D721Med (cell line): ENCODE measurements at places on chromosomes 3 and 15.

DNA sequence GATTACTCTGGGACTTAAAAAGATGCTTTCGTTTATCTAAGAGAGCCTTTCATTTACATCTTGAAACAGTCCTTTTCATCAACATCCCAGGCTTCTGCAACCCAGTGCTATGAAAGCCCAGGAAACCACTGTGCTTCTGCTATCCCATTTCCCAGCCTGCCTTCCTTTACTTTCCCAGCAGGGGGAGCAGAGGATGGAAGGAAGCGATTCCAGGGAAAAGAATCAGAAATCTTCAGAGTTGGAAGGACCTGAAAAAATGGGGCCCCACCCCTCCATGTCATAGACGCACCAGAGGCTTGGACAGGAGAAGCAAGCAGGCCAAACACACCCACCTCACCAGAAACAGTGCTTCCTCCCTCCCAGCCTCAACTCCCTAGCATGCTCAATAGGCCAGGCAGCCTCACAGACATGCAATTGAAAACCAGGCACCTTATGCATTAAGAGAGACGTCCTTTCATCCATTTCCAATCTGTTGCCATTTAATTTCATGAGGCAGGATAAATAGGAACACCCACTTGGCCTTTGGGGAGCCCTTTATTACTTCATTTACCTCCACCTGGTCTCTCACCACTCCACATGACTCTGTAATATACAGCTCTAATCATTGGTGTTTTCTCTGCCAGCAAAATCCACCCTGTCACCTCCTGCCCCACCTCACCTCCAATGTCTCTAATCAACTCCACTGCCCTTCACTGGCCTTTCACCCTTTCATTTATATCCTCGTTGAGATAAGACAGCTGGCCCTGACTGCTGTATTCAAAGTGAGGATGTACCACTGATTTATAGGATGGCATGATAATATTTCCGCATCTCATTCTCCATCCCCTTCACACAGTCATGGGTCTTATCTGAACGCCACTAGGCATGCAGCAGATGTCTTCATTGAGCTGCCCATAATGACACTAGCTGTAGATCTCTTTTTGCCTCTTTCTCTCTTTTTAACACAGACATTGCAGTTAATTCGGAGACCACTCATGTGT, 583.9 kb downstream of the NTRK3 start:
- DNase-seq, result no peak

DNA sequence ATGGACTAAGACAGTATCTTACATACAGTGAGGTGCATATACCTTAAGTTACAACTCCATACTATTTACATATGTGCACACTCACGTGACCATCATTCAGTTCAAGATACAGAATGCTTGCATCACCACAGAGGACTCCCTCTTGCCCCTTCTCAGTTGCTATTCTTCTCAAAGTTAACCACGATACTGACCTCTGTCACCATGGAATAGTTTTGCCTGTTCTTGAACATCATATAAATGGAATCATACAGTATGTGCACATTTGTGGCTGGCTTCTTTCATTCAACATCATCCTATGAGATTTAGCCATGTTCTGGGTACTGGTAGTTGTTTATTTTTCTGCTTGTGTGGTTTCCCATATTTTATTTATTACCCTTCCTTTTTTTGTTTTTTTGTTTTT, 10.4 kb upstream of the ZSCAN2 start:
- DNase-seq, result no peak

GRCh38 chr3:14150491-14151230, 25.8 kb downstream of the TMEM43 start:
- no peak for DNase-seq

DNA sequence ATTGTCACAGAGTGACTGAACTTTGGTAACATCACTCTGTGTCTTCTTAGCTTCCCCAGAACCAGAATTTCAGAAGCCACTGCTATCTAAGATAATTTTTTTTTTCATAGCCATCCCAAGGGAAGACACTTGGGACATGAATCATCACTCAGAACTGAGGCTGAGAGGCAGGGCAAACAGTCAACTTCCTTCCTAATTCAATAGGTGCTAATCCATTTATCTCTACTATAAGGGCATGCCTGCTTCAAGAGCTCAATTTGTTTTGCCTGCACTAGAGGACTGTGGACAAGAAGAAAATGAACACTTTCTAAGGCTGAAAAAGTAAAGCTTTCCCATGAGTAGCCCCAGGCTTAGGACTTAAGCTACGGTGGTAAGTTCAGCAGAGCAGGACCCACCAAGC, 56.7 kb upstream of the MYRIP start:
- no peak for DNase-seq

DNA sequence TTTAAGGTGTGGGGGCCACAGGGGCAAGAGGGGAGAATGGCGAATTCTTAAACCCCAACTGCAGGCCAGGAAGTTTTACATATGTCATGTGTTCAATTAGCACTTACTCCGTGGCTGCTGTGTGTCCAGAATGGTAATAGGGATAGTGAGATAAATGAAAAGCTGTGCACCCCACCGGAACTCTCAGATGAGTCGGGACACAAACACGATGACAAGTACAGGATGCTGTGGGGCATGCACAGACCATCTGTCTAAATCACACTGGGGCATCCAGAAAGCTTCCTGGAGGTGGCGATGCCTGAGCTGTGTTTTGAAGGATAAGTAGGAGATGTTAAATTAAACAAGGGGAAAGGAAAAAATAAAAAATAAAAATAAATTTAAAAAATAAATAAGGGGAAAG, 18.3 kb upstream of the TMEM158 start:
- DNase-seq, result no peak

DNA sequence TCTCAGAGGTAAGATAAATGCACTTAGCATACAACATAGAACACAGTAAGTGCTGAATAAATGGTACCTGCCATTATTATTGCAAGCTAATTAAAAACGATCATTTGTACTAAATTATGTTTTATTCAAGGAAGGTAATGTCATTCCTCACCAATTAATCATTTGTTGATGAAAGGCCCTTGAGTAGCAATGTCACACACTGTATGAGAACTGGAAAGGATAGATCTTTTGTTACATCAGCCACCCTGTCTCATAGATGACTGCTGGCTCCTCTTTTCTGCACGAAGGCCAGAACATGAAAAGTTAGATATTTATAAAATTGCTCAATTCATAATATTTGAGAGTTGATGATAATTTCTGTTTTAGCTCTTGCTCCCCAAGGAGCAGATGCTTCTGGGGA, 415.4 kb downstream of the RBMS3 start:
- DNase-seq, result no peak

- DNase-seq, result no peak
Measured at GRCh38 chr3:133124511-133124910, 86.3 kb downstream of the TMEM108 start.

GRCh38 chr3:172384836-172385235, 63.4 kb downstream of the GHSR start:
- no peak for DNase-seq

DNA sequence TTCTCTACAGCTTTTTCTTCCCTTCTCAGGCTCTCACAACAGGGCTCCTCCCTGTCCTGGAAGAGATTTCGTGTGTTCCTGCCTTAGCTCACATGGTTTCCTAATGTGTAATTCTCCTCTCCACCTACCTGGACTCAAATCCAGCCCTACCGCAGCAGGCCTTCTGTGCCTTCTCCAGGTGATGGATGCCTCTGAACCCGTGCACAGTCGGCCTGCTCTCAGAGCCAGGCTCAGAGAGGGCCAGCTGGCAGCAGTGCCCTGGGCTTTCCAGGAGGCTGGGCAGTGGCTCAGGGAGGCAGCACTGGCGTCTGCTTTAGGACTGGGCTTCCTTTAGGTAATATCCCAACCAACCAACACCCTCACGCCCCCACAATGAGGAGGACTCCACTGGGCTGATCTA, 123.2 kb upstream of the TMC3 start:
- DNase-seq, result no peak

DNA sequence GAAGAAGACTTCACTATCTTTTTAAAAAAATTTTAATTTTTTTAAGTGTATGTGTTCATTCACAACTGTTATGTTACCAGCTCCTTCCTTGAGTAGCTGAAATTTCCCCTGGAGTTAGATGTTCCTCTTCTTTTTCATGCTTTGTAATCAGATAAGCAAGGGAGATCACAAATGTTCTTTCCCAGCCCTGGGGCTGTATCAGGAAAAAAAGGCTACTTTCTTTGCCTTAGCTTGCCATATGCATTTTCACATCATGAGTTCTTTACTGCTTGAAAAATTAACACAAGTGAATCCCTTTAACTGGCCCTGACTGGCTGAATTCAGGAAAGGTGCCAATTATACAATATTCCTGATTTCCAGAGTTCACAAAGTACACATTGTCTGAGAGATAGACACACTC, 353.2 kb upstream of the ATP11B start:
- DNase-seq, result no peak

GRCh38 chr15:44792715-44793114, 56.4 kb downstream of the TRIM69 start:
- DNase-seq, result no peak
